GM23248 (cell line): ENCODE measurements at places on chromosomes 2 and 18.

DNA sequence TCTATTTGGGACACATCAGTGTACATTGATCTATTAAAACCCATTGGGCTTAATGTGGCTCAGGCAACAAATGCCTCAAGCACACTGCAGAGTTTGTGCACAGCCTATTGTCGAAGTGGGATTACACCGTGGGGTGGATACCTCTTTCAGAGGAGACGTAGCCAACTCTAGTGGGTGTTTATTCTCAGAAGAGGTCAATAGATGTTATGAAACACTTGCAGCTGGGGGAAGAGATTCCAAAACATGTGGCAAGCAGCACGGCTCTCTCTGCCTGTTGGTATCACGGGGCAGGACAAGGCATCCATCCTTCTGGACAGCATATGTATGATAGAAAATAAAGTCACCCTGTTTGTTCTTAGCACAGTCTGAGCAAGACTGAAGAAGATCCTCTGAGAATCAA is 121.4 kb upstream of the COPS8 start:
- peak; percentile 15 for DNase-seq

DNA sequence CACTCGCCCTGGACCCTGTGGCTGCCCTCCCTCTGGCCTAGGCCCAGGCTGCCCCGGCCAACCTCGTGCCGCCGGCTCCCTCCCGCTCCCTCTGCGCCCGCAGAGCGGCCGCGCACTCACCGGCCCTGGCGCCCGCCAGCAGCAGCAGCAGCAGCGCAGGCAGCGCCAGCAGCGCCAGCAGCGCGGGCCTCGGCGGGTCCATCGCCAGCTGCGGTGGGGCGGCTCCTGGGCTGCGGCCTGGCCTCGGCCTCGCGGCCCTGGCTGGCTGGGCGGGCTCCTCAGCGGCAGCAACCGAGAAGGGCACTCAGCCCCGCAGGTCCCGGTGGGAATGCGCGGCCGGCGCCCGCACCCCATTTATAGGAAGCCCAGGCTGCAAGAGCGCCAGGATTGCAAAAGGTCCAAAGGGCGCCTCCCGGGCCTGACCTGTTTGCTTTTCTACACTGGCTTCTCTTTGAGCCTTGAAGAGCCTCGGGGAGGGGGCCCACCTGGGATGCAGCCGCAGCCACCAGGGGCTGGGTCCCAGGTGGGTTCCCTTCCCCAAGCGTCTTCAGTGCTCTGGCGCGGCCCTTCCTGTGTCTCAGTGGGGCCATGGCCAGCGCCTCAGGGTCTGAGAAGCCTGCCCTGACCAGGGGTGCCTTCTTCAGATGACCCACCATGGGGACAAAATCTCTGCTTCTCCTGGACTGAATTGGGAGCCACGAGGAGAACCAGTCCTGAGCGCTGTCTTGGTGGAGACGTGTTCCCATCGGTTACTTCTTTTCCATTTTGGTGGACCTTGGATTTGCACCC is at the start of gene APOB:
TSS of gene APOB (minus strand) at position 330 of the 789 bp plus-strand sequence. CDS start at position 202, 128 bp downstream.
- DNase-seq = peak; percentile 24

DNA sequence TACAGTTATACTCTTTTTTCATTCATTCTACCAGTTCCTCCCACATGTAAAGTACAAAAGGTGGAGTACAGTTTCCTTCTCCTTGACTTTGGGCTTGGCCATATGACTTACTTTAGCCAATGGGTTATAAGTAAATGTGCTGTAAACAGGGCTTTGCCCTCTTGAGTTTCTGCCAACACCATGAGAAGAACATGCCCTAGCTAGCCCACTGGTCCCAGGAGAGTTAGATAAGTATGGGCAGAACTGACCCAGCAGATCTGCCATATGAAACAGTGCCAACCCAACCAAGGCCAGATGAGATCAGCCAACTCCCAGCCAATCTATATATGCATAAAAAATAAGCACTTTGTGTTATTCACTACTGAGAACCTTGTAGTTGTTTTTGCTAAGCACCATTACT is 25.5 kb downstream of the ZC3H8 start:
- peak; percentile 7 for DNase-seq

DNA sequence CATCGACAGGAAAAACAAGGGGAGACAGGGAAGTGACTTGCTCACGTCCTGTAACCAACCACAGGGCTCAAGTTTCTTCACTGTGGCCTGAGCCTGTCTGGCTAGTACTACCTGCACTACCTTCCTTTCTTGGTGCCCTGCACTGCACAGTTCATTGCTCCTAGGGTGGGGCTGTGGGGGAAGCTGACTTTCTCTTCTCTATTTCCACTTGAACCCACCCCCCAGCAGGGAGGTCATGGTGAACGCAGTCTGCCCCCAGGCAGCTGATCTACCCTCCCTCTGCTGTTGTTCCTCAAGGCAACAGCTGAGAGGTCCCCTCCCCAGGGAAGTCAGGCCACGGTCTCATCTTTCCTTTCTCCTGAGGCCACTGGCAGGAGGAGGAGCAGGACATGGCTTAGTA is 532.1 kb downstream of the SOX11 start:
- no peak for DNase-seq

DNA sequence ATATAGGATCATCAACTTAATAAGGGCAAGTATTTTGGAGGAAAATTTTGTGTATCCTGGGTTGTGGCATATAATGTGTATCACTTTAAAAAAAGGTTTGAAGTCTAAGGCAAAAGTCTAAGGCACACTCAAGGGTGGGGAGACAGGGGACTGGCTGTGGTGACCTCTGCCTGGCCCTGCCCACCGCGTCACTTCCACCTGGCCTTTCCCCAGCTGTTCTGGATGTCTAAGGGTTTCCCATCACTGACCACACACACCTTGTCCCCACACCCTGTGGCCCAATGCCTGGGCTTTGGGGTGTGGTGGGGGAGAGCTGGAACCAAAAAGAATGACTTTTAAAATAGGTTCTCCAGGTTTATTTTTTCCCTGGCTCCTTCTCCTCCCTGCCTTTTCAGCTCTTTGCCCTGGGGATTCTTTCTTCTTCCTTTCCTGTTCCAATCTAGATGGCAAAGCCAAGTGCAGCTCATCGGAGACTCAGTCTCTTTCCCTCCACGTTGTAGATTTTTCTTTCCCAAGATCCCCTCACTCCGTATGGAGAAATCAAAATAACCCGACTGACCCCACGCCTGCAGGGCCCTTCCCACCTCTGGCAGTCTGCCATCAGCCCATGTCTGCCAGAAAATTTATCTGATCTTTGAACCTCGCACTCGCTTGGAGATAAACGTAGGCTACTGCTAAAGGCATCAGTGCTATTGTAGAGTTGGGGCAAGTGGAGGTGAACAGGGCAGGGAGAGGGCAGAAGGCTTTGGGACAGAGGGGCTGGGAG is 257.2 kb downstream of the DYSF start:
- DNase-seq = no peak

- DNase-seq = no peak
Measured at GRCh38 chr2:137975280-137976271, 11.3 kb downstream of the HNMT start.

- peak; percentile 59 for DNase-seq
Measured at GRCh38 chr2:203534621-203535077, 452 bp downstream of the RAPH1 start.

DNA sequence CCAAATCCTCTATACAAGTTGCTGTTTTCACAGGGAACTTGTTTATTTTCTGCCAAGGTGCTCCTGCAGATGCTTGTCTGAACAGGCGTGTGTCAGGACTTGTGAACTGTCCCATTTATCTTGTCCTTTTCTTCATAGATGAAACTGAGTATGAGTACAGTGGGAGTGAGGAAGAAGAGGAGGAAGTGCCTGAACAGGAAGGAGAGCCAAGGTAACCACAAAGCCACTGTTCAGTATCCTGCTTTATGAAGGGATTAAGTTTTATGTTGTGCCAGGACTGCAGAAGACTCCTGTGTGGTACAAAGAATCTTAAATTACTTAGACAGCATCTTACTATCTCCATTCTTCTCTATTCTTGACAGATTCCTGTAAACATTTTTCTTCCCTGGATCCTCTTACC is 145.0 kb downstream of the MAP4K4 start:
- no peak for DNase-seq

GRCh38 chr2:156687715-156688114 is 251.5 kb downstream of the GPD2 start:
- DNase-seq = peak; percentile 49

DNA sequence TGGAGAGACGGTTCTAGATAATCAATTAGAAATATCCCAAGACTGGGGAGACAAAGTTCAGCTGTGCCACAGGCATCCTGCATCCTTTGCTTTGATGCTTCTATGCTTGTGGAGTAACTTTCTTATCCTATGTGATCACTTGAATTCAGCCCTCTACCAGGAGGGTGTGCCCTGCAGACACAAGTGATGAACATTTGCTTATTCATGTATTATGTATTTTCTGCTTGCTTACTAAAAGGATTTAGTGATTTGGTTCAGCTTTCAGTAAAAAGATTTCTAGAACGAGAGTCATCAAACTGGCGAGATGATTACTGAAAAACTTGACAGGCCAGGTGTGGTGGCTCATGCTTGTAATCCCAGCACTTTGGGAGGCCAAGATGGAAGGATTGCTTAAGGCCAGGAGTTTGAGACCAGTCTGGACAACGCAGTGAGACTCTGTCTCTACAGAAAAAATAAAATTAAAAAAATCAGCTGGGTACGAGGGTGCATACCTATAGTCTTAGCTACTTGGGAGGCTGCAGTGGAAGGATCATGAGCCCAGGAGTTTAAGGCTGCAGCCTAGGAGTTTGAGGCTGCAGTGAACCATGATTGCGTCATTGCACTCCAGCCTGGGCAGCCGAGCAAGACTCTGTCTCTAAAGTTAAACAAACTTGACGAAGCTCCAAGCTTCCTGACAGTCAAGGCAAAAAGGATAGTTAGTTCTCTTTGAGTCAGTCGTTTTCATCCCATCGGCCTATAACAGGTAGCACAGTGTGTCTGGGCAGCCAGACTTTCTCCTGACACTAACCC is 13.3 kb downstream of the HK2 start:
- peak; percentile 42 for DNase-seq

DNA sequence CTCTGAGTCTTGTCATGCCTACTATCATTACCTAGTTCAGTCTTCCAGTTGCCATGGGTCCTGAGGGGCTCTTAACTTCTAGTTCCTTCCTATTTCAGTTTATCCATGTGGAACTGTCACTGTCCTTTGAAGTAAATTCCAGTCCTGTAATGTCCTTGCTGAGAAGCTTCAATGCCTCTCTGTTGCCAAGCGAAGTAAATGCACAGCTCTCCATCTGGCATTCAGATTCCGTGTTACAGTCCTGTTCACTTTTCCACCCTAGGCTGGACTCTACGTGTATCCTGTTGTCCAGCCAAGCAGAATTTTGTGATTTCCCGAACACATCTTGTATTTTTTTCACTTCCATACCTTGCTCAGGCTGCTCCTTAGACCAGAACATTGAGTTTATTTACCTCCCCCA is 245.3 kb downstream of the BABAM2 start:
- no peak for DNase-seq

DNA sequence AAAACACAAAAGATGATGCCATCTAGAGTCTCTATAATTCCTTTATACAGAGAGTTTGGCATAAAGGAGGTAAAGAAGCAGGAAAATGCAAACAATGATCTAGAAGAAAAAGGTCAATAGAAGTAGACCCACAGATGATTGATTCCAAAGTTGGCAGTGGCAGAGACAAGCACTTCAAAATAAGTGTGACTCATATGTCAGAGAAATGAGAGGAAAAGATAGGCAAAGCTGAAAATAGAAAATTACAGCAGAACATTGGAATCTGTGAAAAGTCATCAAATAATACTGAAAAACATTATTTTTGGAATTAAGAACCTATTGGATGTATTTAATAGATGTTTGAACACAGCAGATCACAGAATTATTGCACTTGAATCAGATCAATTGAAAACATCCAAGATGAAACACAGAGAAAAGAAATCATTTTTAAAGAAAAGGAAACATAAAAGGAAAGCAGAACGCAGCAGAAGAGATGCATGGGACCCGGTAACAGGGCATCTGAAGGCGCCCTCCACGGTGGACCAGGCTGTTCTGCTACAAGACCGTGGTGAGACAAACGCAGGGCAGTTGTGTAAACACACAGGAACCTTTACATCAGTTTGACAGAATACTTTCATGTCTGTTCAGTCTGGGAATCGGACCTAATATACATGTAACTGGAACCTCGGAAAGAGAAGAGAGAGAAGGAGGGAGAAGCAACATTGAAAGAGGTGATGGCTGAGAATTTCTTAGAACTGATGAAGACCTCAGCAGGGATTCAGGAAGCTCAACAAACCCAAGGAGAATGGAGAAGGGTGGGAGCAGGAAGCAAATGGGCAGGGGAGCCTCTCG is 74.6 kb upstream of the GPC1 start:
- no peak for DNase-seq

GRCh38 chr2:231692847-231693246 is 15.5 kb upstream of the PTMA start:
- DNase-seq = no peak

GRCh38 chr18:80175451-80176204 is 66.6 kb downstream of the ADNP2 start:
- DNase-seq = no peak

DNA sequence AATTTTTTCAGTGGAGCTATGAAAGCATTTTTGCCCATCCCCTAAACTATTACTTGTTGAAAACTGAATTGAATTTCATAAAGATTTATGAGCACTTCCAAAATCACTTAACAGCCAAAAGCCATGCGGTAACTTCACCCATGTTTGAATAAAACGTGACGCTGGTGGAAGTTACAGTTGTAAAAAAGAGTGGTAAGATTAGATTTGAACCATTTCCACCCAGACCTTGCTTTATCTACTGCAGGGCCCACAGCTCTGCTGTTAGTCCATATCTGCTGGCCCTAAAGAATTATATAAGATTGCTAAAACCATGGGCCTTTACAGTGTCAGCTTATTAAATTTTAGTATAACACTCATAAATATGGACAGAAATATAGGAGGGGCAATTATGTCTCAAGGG is 15.5 kb upstream of the ITGA4 start:
- DNase-seq = no peak

DNA sequence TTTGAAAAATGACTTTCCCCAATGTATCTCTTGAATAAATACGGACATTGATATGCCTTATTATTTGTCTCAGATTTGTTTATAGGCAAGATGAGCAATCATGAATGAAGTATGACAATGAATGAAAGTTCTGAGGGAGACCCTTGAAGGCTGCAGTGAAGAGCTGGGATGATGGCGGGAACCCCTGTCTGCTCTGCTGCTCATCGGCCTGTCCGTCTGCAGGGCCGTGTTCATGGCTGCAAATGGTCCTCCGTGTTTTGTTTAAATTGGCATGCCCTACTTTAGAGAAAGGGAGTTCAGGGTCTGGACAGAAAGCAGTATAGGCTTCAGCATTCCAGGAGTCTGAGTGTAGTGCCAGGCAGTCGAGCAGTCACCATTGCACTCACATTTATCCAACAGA is 1.2 kb upstream of the HS1BP3 start:
- peak; percentile 23 for DNase-seq

DNA sequence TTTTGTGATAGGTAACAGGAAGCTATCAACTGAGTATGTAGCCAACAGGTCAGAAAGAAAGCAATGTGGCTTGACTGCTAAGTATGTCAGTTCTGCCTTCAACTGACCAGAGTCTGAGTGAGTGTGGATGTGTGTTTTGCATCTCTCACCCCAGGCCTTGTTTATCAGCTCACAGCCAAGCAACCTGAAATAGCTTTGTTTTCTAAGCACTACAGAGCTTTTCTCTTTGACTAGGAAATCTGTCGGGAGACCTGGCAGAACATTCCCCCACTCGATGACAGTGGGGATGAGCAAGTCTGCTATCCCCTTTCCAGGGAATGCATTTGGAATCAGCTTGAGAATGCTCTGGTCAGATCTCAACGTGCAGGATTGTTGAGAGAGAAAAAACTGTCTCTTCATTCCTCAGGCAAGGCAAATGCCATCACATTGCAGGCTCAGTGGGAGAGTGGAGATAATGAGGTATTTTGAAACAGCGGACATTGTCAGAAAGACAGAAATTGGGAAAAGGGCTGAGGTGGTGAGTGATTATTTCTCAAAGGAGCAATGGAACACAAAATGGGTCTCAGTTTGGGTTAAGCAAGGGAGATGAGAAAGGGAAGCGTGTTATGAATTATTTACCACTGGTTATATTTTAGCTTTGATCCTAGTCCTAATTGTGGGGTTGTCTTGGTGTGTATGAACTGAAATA is 233.8 kb upstream of the PIK3C3 start:
- no peak for DNase-seq
